ENCODE measurements at places on chromosomes 2 and 18. TPM values are rescaled to one million over a fixed set of nuclear protein-coding genes. Genes with fewer than 3 reads are reported as not detected.

TMSB10 gene
- polyA plus RNA-seq = 5,527 TPM

OBSL1 gene
- polyA plus RNA-seq = 51.8 TPM

DNA sequence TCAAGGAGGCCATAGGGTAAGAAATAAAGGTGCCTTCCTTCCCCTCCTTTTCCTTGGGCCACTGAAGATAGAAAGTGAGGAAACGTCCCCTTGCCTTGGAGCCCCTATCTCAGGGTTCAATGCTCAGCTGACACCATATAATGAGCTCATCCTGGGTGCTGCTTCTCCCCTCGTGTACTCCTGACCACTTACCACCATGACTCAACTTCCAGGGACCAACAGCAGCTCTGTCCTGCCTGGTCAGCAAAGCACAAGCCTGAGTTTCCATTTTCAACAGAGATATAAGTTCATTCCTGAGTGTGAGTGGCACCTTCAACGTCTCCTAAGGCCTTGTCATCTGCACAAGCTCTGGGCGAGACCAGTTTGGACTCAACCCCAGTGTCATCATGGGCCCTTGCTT is 151.2 kb downstream of the CAPN13 start:
- peak; percentile 71 for DNase-seq

- DNase-seq = no peak
Observed at GRCh38 chr2:203711399-203711798, 5.0 kb downstream of the CD28 start.

DNA sequence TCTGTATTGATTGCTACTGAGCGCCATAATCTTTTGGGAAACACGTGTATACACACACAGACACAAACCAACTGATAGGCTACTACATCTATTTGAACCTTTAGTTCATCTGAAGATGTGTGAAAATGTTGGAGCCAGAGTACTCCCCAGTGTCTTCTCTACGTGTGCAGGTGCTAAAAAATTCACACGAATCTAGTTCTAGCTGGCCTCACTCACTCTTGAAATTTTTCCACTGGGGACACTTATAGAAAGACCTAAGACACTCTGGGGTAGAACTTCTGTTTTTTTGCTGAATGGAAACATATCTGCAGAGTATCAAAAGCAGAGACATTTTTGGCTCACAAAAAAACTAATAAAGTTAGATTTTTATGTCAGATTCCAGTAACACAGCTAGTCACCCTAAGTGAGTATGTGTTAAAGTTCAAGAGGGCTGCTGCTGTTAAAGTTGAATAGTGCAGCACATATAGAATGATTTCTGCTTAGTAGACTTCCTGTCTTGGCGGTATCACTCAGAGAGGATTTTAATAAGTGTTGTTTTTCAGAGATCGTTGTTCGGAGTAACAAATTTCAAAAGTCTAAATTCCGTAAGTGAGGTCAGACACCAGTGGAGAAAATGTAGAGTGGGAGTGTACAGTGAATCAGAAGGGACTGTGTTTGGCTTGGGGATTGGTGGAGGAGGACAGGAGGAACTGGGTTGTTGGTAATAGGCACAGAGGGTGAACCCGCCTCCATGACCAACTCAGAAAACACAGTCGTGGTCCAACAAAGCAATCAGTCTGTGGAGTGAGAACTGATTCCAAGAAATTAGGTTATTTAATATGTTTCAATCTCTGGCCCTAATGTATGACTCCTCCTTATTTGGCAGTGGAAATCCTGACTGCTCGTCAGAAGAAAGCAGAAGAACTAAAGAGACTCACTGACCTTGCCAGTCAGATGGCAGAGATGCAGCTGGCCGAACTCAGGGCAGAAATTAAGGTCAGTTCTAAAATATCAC is 43.1 kb downstream of the KCTD18 start:
- peak; percentile 56 for DNase-seq

CHRNG gene
- not detected for polyA plus RNA-seq

- DNase-seq = no peak
Observed at GRCh38 chr2:198653311-198653710, 804.4 kb downstream of the SATB2 start.

ERFE gene
- polyA plus RNA-seq = 3.8 TPM

DNA sequence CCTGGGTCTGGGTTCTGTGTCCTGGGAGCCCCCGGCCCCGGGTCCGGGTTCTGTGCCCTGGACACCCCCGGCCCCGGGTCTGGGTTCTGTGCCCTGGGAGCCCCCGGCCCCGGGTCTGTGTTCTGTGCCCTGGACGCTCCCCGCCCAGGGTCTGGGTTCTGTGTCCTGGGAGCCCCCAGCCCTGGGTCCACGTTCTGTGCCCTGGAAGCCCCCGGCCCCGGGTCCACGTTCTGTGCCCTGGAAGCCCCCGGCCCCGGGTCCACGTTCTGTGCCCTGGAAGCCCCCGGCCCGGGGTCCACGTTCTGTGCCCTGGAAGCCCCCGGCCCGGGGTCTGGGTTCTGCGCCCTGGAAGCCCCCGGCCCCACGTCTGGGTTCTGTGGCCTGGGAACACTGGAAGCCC is 253.9 kb downstream of the TWIST2 start:
- no peak for DNase-seq

APLF gene
- 1.2 TPM for polyA plus RNA-seq

DNA sequence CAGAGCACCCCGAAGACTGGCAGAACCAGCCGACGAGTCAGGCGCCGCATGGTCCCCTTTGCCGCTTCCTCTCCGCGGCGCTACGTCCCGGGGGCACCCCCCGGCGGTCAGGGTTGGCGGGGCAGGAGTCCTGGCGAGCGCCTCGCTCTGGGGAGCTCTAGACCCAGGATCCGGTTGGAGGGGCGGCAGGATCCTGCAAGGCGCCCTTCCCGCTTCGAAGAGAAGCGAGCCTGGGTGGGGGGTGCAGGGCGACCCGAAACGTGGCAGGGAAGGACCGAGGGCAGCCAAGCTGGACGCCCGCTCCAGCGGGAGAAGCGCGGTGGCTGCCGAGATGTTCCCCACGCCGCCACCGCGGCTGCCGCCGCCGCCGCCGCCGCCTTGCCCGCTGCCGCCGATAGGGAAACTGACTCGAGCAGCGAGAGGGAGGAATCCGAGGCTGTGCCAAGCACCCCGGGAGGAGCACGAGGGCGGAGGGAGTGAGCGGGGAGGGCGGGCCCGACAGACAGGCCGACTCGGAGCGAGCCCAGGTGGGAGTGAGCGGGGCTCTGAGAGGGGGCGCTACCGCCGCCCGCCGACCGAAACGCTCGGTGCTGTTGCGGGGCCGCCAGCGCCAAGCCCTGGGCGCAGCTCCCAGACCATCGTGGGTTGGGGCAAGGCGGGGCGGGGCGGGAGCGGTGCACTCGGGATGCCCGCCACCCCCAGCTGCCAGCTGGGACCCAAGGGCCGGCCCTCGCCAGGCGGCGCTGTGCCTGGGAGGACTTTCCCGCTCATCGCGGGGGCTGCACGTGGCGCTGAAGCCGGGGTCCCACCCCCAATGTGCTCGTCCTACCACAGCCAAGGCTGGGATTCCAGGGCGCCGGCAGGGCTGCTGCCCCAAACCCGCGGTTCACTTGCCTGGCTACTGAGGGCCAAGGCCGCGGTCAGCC is at the start of gene GALNT14:
TSS of gene GALNT14 (minus strand) at position 404 of the 926 bp plus-strand sequence. CDS start at position 50, 354 bp downstream.
- DNase-seq = peak; percentile 7

DNA sequence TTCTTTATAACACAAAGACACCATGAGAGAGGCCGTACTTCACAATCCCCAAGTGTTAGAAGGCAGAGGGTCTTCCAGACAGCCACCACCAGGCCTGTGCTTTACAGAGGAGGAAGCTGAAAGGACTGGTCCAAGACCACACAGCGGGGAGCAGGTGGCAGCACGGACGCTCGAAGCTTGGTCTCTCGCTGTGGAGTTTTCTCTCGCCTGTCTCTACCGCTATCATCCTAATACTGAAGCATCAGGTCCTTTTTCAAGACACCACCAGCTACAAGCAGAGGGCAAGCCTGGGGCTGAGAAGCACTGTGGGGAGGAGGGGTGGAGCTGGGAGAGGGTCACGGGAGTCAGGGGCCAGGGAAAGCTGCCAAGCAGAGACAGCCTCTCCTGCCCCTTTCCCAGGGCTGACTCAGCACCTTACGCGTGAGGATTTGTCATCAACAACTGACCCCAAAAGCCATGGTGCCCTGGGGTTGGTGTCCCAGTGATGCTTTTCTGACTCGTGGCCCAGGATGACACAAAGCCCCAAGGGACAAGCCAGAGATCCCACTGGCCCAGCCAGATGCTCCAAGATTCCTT is 31.9 kb upstream of the FOSL2 start:
- peak; percentile 87 for DNase-seq

- peak; percentile 33 for DNase-seq
Observed at GRCh38 chr18:80210312-80211083, 36.8 kb downstream of the PARD6G start.

DNA sequence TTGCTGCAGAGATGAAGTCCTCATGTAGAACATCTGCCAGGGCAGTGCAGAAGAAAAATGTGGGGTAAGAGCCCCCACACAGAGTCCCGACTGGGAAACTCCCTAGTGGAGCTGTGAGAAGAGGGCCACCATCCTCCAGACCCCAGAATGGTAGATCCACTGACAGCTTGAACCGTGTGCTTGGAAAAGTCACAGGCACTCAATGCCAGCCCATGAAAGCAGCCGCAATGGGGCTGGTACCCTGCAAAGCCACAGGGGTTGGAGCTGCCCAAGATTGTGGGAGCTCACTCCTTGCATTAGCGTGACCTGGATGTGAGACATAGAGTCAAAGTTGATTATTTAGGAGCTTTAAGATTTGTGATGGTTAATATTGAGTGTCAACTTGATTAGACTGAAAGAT is 197.8 kb downstream of the CCDC102B start:
- DNase-seq = no peak

DNA sequence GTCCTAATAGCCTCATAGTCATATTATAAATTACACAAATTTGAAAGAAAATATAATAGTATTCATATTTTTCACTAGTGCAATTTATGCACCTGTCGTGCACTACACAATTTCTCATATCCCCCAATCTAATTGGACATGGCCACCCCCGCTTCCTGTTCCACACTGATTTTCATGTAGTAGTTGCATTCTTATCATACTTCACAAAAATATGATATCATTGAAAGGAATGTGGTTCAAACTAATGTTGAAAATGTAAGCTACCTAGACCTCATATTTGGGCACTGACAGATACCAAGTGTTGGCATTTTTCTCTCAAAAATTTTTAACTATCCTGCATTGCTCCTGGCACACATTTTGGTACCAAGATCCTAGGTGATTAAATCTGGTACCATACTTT is 985.5 kb upstream of the POU3F3 start:
- DNase-seq = no peak

PLCL1 gene
- 0.13 TPM for polyA plus RNA-seq

- DNase-seq = no peak
Observed at GRCh38 chr2:5616019-5616418, 76.2 kb upstream of the SOX11 start.

DNA sequence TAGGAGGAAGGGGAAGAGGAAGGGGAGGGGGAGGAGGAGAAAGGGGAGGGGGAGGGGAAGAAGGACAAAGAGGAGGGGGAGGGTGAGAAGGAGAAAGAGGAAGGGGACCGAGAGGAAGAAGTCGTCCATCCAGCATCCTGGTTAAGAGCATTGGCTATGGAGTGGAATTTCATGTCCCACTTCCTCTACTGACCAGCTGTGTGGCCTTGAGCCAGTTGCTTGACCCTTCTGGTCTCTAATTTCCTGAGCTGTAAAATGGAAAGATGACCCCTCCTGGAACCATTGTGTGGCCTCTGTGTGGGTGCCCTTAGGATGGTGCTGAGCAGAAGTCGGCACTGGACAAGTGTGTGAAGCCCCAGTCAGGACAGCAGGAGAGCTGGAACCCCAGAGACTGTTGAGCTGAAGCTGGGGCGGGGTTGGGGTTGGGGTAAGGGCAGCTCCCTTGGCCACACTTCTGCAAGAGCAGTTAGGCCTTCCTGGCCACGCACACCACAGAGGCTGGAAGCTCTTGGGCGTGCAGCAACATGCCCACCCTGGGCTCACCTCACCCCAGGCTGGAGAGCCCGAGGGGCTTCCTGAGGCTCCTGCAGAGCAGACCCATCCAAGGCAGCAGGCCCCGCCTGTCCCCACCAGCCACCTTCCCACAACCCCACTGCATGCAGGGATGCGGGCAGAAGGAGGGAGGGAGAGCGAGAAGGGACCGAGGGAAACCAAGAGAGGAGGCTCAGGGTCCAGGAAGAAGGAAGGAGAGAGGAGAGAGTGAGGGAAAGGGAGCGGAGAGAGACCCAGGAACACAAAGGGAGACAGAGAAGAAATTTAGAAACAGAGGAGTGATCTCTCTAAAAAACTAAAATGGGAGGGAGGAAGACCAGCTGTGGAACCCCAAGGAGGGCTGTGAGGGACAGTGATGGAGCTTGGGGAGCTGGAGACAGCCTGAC is 16.2 kb downstream of the ADRA2B start:
- DNase-seq = no peak

DNA sequence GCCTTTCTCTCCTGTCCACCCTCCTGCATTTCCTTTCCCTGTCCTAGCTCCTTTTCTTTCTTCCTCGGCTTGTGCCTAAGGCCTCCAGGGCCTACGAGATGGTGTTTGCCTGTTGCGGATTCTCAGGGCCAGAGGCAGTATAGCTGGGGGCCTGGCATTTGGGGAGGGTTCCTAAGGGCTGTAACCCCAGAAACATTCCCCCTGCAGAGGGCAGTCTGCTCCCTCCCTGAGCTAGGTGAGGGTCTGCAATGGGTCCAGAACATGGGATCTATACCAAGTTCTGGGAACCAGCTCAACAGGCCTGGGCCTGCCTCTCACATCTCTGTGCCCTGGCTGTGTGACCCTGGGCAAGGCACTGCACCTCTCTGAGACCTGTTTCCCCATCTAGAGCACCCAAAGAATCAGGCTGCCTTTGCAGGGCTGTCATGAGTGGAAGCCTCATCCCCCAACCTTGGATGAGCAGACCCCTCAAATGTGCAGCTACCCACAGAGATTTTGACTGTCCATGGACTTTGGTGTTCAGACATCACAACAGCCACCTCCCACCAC is 97.5 kb downstream of the GLI2 start:
- DNase-seq = no peak

DNA sequence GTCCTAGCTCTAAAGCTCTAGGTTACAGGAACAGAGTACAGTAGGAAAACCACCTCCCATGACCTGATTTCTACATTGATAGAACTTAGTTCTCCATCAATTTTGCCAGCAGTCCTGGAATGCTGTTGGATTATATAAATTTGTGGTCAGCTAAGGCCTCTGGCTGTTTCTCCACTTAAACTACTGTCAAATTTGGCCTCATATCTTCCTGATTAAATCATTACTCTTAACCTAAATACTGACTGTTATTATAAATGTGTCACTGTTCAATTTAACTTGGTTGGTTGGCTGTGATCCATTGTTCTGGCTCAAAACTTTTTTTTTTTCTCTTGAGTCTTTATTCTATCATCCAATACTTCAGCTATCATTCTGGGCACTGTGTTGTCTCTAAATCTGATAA is 71.2 kb downstream of the TGFA start:
- no peak for DNase-seq

GRCh38 chr18:67428158-67428557 is 88.4 kb downstream of the DSEL start:
- peak; percentile 49 for DNase-seq
